ENCODE measurements at places on chromosomes 1 and 21.

DNA sequence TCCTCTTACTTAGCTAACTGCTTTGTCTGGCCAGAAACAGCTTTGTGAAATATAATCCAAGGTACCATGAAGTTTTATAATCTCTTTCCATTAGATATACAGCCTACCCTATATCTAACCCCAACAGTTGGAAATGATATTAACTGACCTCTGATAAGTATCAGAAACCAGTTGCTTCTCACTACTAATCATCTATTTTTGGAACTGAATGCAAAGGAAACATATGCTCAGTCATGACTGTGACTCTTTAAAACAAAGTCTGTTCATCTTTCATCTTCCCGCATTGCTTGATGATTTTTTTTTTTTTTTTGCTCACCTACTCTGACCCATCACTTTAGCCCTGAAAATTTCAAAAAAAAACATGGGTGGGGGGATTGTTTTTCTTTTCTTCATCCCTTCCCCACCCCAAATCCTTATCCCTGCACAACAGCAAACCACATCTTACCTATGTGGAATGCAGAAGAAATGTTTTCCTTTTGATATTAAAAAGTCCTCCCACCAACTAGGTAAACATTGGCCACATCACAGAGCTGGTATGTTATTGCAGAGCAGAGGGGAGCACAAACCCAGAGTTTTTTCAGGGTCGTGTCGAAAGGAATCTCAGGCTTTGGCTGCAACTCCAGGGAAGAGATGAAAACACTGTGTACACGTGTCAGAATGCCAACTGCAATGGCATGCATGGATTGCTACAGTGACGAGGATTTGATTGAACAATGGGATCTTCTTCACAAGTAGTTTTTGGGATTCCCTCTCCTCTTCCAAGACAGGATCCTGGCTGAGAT lies 137.3 kb downstream of the SLC30A10 start:
- H3K4me3 ChIP-seq: no peak overlapping the region
- DNase-seq: no peak
- no peaks in the 10 kb centered on the region for H3K27me3 ChIP-seq
- peaks cover 7% of the 10 kb centered on the region for H3K4me1 ChIP-seq
- H3K27ac ChIP-seq: no peak overlapping the region
- no peaks in the 10 kb centered on the region for H3K36me3 ChIP-seq

DNA sequence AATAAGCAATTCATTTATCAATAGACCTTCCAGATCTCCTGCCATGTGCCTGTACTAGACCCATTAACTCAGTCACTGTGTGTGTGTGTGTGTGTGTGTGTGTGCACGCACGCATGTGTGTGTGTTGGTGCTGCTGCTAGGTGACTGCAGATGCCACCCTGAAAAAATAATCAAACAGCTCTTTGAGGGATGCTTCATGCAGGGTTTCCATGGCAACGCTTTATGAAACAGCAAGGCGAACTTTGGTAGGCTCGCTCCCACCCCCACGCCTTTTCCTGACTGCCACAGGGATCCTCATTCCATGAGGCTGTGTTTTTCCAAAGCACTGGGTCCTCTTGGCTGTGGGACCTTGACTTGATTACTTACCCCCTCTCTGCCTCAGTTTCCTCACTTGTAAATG lies 94.0 kb downstream of the HMGB4 start:
- H3K4me1 ChIP-seq: no peaks in the 10 kb centered on the region
- no peak overlapping the region for H3K27ac ChIP-seq
- no peaks in the 10 kb centered on the region for H3K27me3 ChIP-seq
- no peaks in the 10 kb centered on the region for H3K36me3 ChIP-seq
- H3K4me3 ChIP-seq: no peak overlapping the region
- no peak for DNase-seq

- no peaks in the 10 kb centered on the region for H3K27me3 ChIP-seq
- DNase-seq: no peak
- H3K36me3 ChIP-seq: no peaks in the 10 kb centered on the region
These were observed 76.2 kb upstream of the ANGPTL1 start for GRCh38 chr1:178946855-178947676.

- H3K4me1 ChIP-seq: no peaks in the 10 kb centered on the region
- no peaks in the 10 kb centered on the region for H3K36me3 ChIP-seq
- no peak overlapping the region for H3K27ac ChIP-seq
- no peaks in the 10 kb centered on the region for H3K27me3 ChIP-seq
- DNase-seq: no peak
- no peak overlapping the region for H3K4me3 ChIP-seq
These were observed 59.6 kb downstream of the FMN2 start for GRCh38 chr1:240151136-240151735.

GRCh38 chr1:65297706-65298105 lies 11.6 kb upstream of the DNAJC6 start:
- no peaks in the 10 kb centered on the region for H3K27me3 ChIP-seq
- H3K4me1 ChIP-seq: no peaks in the 10 kb centered on the region
- no peak for DNase-seq
- H3K27ac ChIP-seq: no peak overlapping the region
- H3K36me3 ChIP-seq: no peaks in the 10 kb centered on the region

DNA sequence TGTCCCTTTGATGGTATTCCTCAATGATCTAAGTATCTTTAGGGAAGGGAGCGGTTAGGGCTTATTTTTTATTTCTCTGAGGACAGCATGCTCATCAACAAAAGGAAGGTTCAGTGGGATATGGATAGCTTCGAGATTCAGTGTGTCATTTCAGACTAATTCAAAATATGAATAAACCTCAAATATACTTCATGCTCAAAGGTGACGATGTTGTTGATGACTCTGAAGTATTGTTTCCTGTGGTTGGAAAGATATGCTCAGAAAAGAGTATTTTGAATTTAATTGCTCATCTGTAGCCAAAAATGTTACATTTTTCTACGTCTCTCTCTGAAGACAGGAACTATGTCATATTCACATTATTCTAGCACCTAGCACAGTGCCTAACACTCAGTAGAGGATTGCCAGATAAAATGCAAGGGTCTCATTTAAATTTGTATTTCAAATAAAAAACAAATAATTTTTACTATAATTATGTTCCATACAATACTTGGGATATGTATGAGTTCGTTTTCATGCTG lies 1.8 kb upstream of the FCRL3 start:
- no peak for DNase-seq
- H3K36me3 ChIP-seq: no peaks in the 10 kb centered on the region
- H3K4me3 ChIP-seq: no peak overlapping the region
- no peak overlapping the region for H3K27ac ChIP-seq

DNA sequence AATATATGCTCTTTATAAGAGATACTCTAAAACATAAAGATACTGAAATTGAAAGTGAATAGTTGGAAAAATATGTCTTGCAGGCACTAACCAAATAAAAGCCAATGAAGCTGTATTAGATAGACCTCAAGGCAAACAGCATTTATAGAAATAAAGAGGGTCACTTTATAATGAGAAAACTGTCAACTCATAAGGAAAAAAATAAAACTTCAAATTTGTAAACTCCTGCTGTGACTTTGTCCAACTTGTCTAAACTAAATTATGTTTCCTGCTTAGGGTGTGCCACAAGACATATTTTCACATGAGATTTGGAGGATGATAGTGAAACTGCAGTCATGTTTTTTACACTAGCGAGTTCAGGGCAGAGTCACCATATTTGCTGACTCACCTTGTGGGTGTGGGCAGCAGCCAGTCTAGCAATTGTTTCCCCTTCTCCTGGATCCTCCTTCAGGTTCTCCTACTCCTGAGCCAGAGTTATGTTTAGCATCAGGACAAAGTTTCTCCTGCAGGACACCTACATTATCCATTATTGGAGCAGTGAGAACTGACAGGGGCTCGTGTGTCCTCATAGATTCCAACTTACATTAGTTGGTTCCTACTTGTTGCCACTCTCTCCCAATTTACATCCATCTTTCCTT lies 43.8 kb downstream of the CD53 start:
- DNase-seq: no peak
- H3K4me1 ChIP-seq: no peaks in the 10 kb centered on the region
- no peaks in the 10 kb centered on the region for H3K27me3 ChIP-seq
- H3K4me3 ChIP-seq: no peak overlapping the region
- no peaks in the 10 kb centered on the region for H3K36me3 ChIP-seq

- no peaks in the 10 kb centered on the region for H3K27me3 ChIP-seq
- peaks cover 6% of the 10 kb centered on the region for H3K4me1 ChIP-seq
- H3K36me3 ChIP-seq: no peaks in the 10 kb centered on the region
- DNase-seq: no peak
- no peak overlapping the region for H3K4me3 ChIP-seq
These were observed 6.1 kb downstream of the SPOCD1 start for GRCh38 chr1:31809698-31810097.

Data from suprapubic skin (tissue), 4 donors.